ENCODE measurements at places on chromosomes 12 and 14.

GRCh38 chr12:95266254-95266653, 48.6 kb downstream of the VEZT start:
- no peak for DNase-seq

- DNase-seq = no peak
These were observed 63.4 kb downstream of the ITPR2 start for GRCh38 chr12:26769611-26770010.

GRCh38 chr12:57099766-57100165, 10.9 kb downstream of the NAB2 start:
- DNase-seq = no peak

DNA sequence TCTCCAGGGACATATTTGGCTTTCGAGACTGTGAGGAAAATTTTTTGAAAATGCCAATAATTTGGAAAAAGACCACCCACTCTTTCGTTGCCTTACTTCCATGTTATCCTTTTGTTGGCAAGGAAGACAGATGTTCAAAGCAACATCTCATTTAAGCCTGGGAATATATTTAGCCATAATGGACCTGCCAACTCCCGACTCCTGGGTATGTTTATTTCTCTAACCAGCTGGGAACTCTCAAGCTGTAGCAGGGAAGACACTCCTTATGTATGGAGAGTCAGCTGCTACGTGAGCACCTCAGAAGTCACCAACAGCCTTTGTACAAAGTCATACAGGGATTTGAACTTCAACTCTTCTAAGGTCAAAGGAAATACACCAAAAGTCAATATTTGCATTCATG, 96.5 kb upstream of the DAAM1 start:
- no peak for DNase-seq

DNA sequence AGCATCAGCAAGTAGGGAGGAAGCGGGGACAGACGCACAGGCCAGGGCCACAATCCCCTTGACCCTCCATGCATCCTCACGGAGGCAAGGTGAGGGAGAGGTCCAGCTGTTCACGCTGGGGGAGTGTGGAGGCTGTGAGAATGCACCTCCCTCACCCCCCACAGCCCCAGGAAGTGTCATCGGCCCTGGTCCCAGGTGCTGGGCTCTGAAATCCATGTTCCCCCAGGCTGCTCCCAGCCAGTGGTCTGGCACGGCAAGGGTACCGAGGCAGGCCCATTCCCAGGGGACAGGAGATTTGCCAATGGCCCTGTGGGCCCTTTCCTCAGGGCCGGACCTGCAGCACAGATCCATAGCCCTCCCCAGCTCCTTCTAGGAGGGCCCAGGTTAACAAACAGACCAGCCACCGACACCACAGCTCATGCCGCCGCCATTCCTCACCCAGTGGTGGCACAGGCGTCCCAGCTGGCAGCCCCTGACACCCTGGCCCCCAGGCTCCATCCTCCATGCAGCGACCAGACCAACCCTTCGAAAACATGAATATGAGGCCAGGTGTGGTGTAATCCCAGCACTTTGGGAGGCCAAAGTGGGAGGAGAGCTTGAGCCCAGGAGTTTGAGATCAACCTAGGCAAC, 21.9 kb upstream of the EIF5 start:
- no peak for DNase-seq

GRCh38 chr12:88577537-88577936, 2.7 kb downstream of the KITLG start:
- no peak for DNase-seq

GRCh38 chr12:28415755-28416154, 225.5 kb downstream of the CCDC91 start:
- no peak for DNase-seq
